Activated naive CD8-positive, alpha-beta T cell treated with anti-CD3 and anti-CD28 coated beads, Interleukin-2, amount 10 ng/mL, durations not matched to agents 7 days and 5 days (primary cell): ENCODE measurements at places on chromosomes 2 and 18. TPM values are rescaled to one million over a fixed set of nuclear protein-coding genes. Genes with fewer than 3 reads are reported as not detected.

DNA sequence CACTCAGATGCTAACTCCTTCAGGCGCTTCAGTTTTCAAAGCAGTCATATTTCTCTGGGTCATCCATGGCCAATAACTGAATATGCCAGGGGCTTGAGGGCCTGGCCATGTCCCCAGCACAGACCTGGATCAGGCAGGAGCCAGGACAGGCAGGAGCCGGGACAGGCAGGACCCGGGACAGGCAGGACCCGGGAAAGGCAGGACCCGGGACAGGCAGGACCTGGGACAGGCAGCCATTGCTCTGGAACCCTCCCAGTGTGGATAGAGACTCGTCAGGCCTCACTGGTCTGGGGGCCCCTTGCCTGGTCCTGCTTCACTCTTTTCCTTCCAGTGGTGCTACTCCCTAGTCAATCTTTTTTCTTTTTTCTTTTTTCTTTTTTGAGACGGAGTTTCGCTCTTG lies 117.5 kb upstream of the TEX51 start:
- H3K27ac ChIP-seq = no peak overlapping the region
- H3K4me3 ChIP-seq = no peak overlapping the region
- no peak for DNase-seq
- peaks cover 10% of the 10 kb centered on the region for H3K27me3 ChIP-seq
- no peaks in the 10 kb centered on the region for H3K36me3 ChIP-seq
- H3K4me1 ChIP-seq = peaks cover 4% of the 10 kb centered on the region

Gene MBD2
- 104 TPM for total RNA-seq

Gene RFTN2
- total RNA-seq = 0.08 TPM

Gene ASB18
- total RNA-seq = not detected

GRCh38 chr2:172350839-172351479 lies 76.4 kb upstream of the ITGA6 start:
- no peaks in the 10 kb centered on the region for H3K36me3 ChIP-seq
- H3K27ac ChIP-seq = no peak overlapping the region
- DNase-seq = no peak
- H3K4me1 ChIP-seq = peaks cover 2% of the 10 kb centered on the region

GRCh38 chr2:124647245-124647644 lies 622.2 kb downstream of the CNTNAP5 start:
- no peak overlapping the region for H3K27ac ChIP-seq
- H3K36me3 ChIP-seq = no peaks in the 10 kb centered on the region
- no peaks in the 10 kb centered on the region for H3K4me1 ChIP-seq
- no peaks in the 10 kb centered on the region for H3K27me3 ChIP-seq

- H3K27ac ChIP-seq = no peak overlapping the region
- H3K27me3 ChIP-seq = no peaks in the 10 kb centered on the region
- no peak overlapping the region for H3K4me3 ChIP-seq
- peaks cover 28% of the 10 kb centered on the region for H3K4me1 ChIP-seq
- H3K36me3 ChIP-seq = peaks cover 42% of the 10 kb centered on the region
Observed at GRCh38 chr2:224570328-224570993, 14.7 kb downstream of the CUL3 start.

Gene ERICH2
- not detected for total RNA-seq

Gene EPAS1
- total RNA-seq = 13.1 TPM

Gene MAPRE2
- 61.5 TPM for total RNA-seq

DNA sequence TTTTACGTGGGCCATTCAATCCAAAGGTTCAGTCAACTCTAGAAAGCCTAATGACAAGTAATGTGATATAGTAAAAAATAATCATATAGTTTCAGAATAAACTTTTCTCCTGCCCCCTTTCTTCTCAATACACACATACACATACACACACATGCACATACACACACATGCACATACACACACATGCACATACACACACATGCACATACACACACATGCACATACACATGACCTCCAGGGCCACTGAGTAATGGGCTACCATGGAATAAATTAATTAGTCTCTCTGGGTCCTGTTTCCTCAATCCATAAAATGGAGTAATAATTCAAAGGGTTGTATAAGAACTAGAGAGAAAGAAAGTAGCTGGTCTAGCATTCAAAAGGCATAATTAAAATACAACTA lies 5.4 kb upstream of the TRIB2 start:
- H3K4me1 ChIP-seq = peaks cover 42% of the 10 kb centered on the region
- no peak overlapping the region for H3K4me3 ChIP-seq
- no peak overlapping the region for H3K27ac ChIP-seq
- H3K27me3 ChIP-seq = no peaks in the 10 kb centered on the region
- no peak for DNase-seq

Gene CYBRD1
- 0.89 TPM for total RNA-seq

- no peaks in the 10 kb centered on the region for H3K36me3 ChIP-seq
- H3K4me1 ChIP-seq = no peaks in the 10 kb centered on the region
- H3K27ac ChIP-seq = no peak overlapping the region
- no peak overlapping the region for H3K4me3 ChIP-seq
- peaks cover 17% of the 10 kb centered on the region for H3K27me3 ChIP-seq
Observed at GRCh38 chr2:152421521-152422370, 86.8 kb downstream of the FMNL2 start.

Gene TLX2
- 0.88 TPM for total RNA-seq

Gene USP40
- 11.5 TPM for total RNA-seq

- H3K4me3 ChIP-seq = no peak overlapping the region
- no peak overlapping the region for H3K27ac ChIP-seq
- H3K4me1 ChIP-seq = no peaks in the 10 kb centered on the region
- no peaks in the 10 kb centered on the region for H3K36me3 ChIP-seq
- no peaks in the 10 kb centered on the region for H3K27me3 ChIP-seq
Observed at GRCh38 chr2:241569831-241570281, 11.3 kb downstream of the BOK start.

Gene STAT4
- 170 TPM for total RNA-seq

Gene MAP3K19
- total RNA-seq = not detected

DNA sequence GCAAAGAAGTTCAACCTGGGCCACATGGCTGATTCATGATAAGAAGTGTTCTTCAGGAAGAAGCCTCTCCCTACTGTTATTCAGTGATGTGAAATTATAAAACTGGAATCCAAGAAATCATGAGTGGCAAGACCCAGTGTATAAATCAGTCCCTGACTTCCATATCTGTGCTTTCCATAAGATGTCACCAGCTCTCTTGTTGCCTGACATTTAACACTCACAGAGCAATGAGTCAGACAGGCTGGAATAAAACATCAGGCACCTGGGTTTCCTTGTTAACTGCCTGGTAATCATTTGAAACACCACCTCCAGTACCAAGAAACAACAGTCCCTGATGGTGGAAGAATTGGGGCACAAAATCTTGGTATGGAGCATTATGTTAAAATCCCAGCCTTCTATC lies 76.1 kb downstream of the SCG2 start:
- DNase-seq = no peak
- no peak overlapping the region for H3K4me3 ChIP-seq
- no peaks in the 10 kb centered on the region for H3K36me3 ChIP-seq
- H3K27ac ChIP-seq = no peak overlapping the region
- peaks cover 2% of the 10 kb centered on the region for H3K27me3 ChIP-seq
- no peaks in the 10 kb centered on the region for H3K4me1 ChIP-seq

GRCh38 chr2:85477884-85478283 lies 59.4 kb downstream of the SH2D6 start:
- no peak overlapping the region for H3K4me3 ChIP-seq
- no peaks in the 10 kb centered on the region for H3K4me1 ChIP-seq
- H3K27me3 ChIP-seq = peaks cover 5% of the 10 kb centered on the region
- DNase-seq = no peak

- no peak overlapping the region for H3K4me3 ChIP-seq
- peaks cover 10% of the 10 kb centered on the region for H3K4me1 ChIP-seq
- H3K36me3 ChIP-seq = no peaks in the 10 kb centered on the region
- no peak overlapping the region for H3K27ac ChIP-seq
- H3K27me3 ChIP-seq = peaks cover 2% of the 10 kb centered on the region
Observed at GRCh38 chr2:2899826-2900225, 477.8 kb downstream of the EIPR1 start.

DNA sequence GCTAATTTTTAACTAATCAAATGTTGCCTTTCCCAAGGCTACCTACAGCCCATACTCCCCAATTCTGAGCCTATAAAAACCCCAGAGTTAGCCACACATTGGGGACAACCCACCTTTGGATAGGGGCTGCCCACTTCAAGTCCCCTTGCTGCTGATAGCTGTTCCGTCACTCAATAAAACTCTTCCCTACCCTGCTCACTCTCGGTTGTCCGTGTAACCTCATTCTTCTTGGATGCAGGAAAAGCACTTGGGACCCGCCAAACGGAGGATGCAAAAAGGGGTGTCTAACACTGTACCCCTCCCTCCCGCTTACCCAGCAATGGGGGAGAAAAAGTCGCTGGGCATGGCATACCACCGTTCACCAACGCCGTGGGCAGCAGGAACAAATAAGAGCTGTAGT lies 12.2 kb downstream of the IWS1 start:
- H3K27ac ChIP-seq = no peak overlapping the region
- H3K27me3 ChIP-seq = no peaks in the 10 kb centered on the region
- no peak overlapping the region for H3K4me3 ChIP-seq
- H3K4me1 ChIP-seq = peaks cover 42% of the 10 kb centered on the region
- DNase-seq = no peak

Gene DGKD
- 132 TPM for total RNA-seq

- no peak for DNase-seq
- H3K27ac ChIP-seq = no peak overlapping the region
- H3K4me1 ChIP-seq = no peaks in the 10 kb centered on the region
- no peak overlapping the region for H3K4me3 ChIP-seq
Observed at GRCh38 chr2:214652473-214652872, 157.0 kb downstream of the BARD1 start.

DNA sequence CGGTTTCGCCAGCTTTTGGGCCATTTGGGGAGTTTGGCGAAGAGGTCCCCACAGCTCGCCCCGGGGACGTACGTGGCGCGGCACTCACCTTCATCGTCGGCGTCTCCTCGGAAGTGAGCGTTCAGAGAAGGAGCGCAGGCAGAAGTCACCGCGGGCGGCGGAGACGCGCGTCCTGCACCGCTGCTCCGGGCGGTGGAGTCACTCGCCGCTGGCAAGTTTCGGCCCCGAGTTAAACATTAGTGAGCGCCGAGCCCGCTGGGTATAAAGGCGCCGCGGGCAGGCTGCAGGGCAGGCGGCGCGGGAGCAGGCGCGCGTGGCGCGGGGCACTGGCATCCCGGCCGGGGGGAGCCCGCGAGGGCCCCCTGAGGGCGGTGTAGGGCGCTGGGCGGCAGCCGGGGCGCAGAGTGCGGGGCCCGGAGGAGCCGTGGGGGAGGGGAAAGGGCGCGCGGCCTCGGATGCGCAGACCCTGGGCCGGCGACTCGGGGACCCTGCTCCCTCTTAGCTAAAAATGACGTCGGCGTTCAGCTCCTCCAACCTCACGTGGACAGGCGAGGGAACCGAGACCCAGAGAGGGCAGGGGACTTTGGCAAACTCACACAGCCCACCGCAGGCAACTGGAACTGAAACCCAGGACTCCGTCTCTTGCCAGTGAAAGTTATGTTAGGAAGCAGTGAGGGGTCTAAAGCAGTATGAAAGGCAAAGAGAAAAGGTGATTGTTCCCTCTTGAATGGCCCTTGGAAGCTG lies at the start of gene DPP4:
Gene DPP4, minus strand, starts transcription at position 328 of the 744 bp plus-strand sequence. Its CDS starts 234 bp downstream, at position 94.
- peak; percentile 79 for DNase-seq
- peak within 1 kb of the TSS; percentile 95 for H3K27ac ChIP-seq
- H3K36me3 ChIP-seq = peaks cover 70% of the 10 kb centered on the region
- peak within 1 kb of the TSS; percentile 91 for H3K4me3 ChIP-seq

DNA sequence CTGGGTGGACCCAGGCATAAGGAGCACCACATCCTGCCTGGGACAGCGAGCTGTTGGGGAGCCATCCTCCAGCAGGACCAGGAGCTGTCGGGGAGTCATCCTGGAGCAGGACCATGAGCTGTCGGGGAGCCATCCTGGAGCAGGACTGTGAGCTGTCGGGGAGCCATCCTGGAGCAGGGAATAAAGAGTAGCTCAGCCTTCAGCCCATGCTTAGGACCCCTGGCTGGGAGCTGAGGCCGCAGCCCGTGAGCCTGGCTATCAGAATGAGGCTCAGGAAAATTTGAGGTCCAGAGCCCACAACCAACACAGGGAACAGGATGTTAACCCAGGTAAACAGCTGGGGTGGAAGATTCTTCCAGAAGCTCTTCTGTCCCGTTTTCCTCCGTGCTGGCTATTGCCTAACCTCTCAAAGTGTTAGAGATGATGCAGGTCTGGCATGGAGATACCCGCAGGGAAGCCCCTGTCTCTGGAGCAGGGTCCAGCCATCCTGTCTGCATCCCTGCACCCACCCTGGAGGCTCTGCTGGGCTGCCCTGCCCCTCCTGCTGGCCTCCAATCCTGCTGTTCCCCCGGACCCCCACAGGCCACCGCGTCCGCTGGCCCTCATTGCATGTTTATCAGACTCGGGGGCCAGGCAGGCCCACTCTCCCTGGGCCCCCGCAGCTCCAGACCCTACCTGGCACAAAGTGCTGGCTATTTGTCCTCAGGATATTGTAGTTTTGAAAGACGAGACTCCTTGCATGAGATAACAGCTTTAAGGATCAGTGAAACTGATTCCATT lies 243.5 kb upstream of the MYT1L start:
- H3K27me3 ChIP-seq = peaks cover 6% of the 10 kb centered on the region
- no peaks in the 10 kb centered on the region for H3K36me3 ChIP-seq
- no peak for DNase-seq
- H3K4me1 ChIP-seq = no peaks in the 10 kb centered on the region
- no peak overlapping the region for H3K4me3 ChIP-seq

DNA sequence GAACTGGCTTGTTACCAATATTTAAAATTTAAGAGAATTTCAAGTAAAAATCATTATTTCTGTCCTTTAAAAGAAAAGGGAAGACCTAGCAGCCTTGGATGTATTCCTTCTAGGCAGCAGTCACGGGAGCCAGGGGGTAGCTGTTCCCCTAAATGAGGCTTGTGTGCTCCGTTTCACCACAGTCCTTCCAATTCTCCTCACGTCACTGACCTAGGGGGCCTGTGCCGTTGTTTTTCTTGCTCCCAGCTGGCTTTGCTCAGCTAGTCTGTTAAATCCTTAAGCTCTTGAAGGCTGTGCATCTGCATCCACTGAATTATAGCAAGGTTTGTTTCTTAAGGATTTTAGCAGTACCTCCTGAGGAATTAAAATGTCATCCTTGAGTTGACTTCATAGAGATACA lies 9.9 kb downstream of the KLHL23 start:
- DNase-seq = no peak
- H3K4me1 ChIP-seq = peaks cover 12% of the 10 kb centered on the region
- peaks cover 25% of the 10 kb centered on the region for H3K36me3 ChIP-seq
- H3K27me3 ChIP-seq = no peaks in the 10 kb centered on the region
- H3K4me3 ChIP-seq = no peak overlapping the region
- H3K27ac ChIP-seq = no peak overlapping the region

Gene OSR1
- total RNA-seq = not detected

DNA sequence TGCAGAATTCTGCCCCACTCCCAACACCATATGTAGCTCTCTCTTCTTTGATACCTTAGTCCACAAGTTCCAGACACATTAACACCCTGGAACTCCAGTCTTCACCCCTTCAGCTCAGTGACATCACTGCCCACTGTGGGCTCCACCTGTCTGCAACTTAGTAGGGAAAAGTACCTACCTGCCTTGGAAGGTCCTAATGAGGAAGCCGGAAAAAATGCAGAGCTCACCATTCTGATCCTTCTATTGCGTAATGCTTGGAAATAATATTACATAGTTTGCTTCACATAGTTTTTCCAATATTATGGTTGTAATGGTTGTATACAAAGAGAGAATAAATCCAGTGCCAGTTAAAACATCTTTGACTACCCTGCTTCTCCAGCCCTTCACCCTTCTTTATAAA lies 738.4 kb downstream of the RNF144A start:
- H3K4me3 ChIP-seq = no peak overlapping the region
- peaks cover 51% of the 10 kb centered on the region for H3K36me3 ChIP-seq
- peaks cover 10% of the 10 kb centered on the region for H3K4me1 ChIP-seq

Gene TEKT4
- not detected for total RNA-seq

Gene CDH2
- total RNA-seq = not detected

- peaks cover 4% of the 10 kb centered on the region for H3K4me1 ChIP-seq
- H3K4me3 ChIP-seq = no peak overlapping the region
- DNase-seq = no peak
- no peaks in the 10 kb centered on the region for H3K36me3 ChIP-seq
- H3K27me3 ChIP-seq = peaks cover 9% of the 10 kb centered on the region
- no peak overlapping the region for H3K27ac ChIP-seq
Observed at GRCh38 chr2:199742884-199743283, 108.1 kb downstream of the FTCDNL1 start.
